ENCODE measurements at places on chromosomes 1 and 21.
A peak's percentile ranks its signal among the peaks of the same experiment; 100 is the strongest.

DNA sequence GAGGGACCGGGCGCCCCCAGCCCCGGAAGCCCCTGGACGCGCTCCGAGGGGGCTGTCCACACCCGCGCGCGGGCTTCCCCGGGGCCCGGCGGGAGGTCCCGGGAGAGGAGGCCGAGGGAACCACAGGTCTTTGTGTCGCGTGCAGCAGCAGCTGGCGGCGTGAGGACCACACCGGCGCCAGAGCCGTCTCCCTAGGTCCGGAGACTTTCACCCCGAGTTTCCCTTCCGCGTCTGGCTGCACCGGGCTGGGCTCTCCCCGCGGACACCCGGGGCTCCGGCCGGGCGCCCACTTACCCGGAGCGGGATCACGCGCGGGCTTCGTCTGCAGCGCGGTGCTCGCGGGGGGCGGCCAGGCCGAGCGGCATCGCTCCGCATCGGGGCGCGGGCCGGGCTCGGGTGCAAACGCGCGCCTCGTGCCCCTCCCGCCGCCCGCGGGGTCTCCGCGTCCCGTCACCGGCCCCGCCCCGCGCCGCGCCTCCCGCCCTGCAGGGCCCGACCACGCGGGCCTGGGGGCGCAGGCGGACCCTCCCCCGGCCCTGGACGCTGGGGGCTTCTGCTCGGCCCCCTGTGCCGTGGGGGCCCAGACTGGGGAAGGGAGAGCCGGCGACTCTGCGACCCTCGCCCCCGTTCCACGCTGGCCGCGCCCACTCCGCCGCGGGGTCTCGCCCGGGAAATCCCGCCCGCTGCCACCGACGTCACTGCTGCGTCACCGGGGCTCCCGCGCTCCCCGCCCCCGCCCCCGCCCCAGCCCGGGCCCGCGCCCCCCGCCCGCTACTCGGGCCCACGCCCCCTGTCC is at the start of gene GNG4:
GNG4 (minus strand) TSS at position 417 of the 796 bp plus-strand sequence. CDS start 65,946 bp downstream, outside the sequence.
- no peak for DNase-seq

DNA sequence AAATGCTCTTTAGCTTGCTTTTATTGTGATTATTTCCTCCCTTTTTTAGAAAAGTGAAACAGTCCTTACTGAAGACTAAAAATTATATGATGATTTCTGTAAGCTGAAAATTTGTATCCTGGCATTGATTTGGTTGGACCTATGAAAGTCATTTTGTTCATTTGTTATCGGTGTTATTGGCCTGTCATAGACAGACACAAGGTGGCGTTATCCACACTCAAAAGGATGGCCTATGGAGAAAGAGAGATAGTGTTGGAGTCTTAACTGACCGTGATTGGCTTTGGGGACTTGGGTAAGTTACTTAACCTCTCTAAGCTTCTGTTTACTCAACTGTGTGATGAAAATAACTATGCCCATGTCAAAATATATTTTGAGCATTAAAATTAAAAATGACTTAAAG is 203.6 kb upstream of the CHODL start:
- no peak for DNase-seq

- DNase-seq = no peak
Observed at GRCh38 chr1:30129001-30129408, 594.4 kb downstream of the MATN1 start.

GRCh38 chr1:184287001-184287400 is 99.8 kb upstream of the C1orf21 start:
- DNase-seq = no peak

GRCh38 chr1:54016343-54017282 is 1.4 kb downstream of the LDLRAD1 start:
- no peak for DNase-seq

- no peak for DNase-seq
Observed at GRCh38 chr1:186438567-186438966, 22.3 kb downstream of the PDC start.

DNA sequence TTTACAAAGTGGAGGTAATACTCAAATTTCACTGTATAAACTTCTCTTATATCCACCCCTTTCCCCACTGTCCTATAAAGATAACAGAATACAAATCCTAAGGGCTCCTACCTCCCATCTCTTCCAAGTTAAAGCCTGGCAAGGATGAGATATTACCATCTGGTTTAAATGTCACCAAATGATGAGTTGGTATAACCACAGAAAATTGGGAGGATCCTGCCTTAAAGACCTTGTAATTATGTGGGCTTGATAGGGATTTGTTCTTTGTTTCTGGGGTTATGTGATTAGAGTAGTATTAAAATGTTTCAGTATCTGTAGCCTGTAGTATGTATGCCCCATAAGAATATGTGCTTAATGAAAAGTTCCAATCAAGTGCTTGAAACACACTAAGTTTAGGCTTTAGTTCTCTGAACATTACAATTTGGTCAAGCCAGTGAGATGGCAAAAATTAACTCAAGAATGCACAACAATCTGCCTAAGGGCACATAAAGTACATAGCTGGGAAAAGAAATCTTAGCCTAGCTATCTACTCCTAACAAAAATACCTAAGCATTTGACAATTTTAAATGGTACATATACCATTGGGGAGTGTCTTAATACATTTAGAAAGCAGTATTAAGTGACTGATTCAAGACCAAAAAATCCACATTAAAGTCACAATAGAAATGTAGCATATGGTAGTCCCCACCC is 14.0 kb downstream of the KDM5B start:
- DNase-seq = no peak

- no peak for DNase-seq
Observed at GRCh38 chr1:180534214-180534613, 24.6 kb upstream of the OVAAL start.

GRCh38 chr1:12384836-12385456 is 155.1 kb downstream of the VPS13D start:
- no peak for DNase-seq

- DNase-seq = no peak
Observed at GRCh38 chr1:45012639-45013278, 705 bp downstream of the UROD start.

- DNase-seq = no peak
Observed at GRCh38 chr21:44765231-44766013, 36.2 kb downstream of the UBE2G2 start.

DNA sequence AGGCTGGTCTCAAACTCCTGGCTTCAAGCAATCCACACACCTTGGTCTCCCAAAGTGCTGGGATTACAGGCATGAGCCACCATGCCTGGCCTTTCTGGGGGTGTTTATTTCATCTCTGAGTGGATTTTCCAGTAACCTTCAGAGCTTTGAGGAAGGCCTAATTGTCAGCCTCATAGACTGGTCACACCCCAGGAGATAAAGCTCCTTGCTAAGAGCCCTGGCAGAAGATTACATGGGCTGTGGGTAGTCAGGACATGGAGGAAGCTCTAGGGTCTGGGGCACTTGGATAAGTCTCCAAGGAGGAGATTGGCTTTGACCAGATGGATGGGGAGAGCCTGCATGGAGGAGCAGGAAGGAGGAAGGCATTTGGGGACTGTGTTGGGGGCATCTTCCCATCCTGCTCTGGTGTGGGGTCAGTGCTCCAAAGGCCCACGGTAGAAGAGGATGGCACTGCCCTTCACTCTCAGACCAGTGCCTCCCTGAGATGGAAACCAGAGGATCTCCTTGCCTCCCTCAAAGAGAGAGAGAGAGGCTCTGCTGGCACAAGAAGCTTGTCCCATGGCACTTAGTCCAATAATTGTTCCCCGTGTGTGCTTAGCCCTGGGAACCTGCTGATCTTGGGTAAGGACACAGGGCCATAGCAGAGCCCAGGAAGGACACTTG is 14.7 kb upstream of the GSTM4 start:
- DNase-seq = no peak

DNA sequence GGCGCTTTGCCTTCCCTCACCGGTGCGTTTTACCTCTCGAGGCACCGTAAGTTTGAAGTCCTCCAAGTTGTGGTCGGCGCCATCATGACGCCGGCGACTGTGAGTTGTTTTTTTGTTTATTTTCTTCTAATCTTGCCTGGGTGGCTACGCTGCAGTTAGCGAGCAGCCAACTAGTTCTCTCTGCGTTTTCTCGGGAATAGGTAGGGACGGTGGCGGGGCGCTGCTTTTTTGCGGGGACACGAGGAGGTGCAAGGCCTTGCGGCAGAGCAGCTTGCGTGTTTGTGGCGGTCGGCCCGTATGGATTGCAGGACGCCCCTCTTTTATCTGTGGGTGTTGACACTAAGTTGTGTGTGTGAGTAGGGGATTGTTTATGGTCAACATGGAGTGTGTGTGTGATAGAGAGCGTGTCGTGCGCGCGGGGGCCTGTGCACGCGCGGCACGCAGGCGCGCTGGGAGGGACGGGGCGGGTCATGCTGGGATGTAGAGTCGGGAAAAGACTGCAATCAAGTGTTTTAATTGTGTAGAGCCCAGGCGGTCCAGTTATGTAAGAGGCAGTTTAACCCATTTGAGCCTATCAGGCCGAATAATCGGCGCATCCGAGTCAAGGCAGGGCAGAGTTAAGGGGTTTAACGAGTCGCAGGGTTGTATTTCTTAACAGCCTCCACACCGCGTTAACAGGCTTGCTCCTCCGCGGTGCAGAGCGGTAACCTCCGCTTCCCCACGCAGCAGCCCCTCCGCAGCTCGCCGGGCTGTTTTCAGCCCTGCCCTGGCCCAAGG is 1.2 kb upstream of the NEGR1 start:
- DNase-seq = peak; percentile 8

DNA sequence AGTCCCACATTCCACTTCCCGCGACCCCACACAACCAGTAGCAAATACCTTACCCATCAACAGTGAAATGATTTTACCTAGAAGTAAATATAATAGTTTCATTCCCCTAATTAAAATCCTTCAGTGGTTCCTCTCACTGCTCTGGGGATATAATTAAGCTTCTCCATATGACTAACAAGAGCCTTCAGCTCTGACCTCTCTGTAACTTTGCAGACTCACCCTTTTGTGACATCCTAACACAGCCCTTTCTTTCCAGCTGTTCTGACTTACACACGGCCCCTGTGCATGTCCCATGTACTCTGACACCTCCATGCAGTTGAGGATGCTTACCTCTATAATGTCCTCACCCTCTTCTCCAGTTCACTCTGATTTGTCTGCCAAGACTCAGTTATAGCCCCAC is 137.3 kb upstream of the SPAG17 start:
- no peak for DNase-seq

Measured in cortex of kidney (tissue), 1 donor.